Epithelial cell of umbilical artery (primary cell): ENCODE measurements at places on chromosomes 5 and 9. TPM values are rescaled to one million over a fixed set of nuclear protein-coding genes. Genes with fewer than 3 reads are reported as not detected.

C5orf52 gene
- total RNA-seq = not detected in 2 replicates

C5orf58 gene
- total RNA-seq = not detected in 2 replicates

SPATA31A3 gene
- not detected in 2 replicates for total RNA-seq

PRR16 gene
- total RNA-seq = 0.32 and 1.2 TPM in 2 replicates

ANKRD20A1 gene
- total RNA-seq = 0.32 and 1.4 TPM in 2 replicates

IDNK gene
- 2.9 and 6.2 TPM in 2 replicates for total RNA-seq

DIAPH1 gene
- 23.7 and 36.1 TPM in 2 replicates for total RNA-seq

TLE4 gene
- total RNA-seq = 6.2 and 14.3 TPM in 2 replicates

PCDHGA1 gene
- under 0.01 and 0.32 TPM in 2 replicates for total RNA-seq

CD14 gene
- total RNA-seq = 1.2 and 1.6 TPM in 2 replicates
